ENCODE measurements at places on chromosomes 4 and X.

- no peak for DNase-seq
These were observed 3.9 kb downstream of the KLHL8 start for GRCh38 chr4:87216469-87216868.

DNA sequence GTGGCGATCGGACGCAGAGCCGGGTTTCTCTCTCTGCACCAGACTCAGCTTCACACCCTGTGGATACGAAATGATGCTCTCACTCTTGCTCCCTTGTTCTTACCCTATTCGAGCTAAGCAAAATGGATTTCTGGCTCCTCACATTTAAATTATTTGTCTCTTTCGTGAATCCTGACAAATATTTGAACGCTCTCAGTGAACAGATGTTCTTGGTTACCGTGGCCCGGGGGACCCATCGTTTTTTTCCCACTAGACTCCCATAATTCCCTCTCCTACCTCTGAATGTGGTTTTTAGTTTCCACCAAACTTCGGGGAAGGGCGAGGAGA, 630 bp downstream of the SMARCA5 start:
- no peak for DNase-seq

- DNase-seq: no peak
These were observed 725.0 kb downstream of the CCSER1 start for GRCh38 chr4:90852237-90852636.

DNA sequence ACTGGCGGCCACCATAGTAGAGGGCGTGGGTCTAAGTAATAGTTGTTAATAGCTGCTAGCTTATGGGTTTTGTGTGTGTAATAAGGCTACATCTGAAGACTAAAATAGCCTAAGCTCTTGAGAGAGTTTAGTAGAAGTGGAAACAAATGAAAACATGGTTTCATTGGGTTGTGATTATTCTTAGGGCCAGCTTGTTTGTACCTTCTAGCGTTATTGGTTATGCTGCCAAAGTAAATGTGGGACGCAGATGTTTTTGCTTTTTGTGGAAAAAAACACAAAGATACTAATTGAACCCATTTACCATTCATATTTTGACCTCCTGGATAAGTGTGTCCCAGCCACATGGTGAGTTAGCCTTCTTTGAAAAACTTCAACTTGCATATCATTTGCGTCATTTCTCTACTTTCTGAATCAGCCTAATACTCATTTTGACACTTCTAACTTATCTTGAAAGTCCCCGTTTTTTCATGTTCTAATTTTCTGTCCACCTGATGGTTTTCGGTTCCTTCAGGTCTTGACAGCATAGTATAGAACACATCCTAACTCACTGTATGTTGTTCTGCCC, 305.3 kb downstream of the FRMPD4 start:
- no peak for DNase-seq

- DNase-seq: no peak
These were observed 127.5 kb upstream of the NRK start for GRCh38 chrX:105694839-105695238.

- no peak for DNase-seq
These were observed 435.8 kb downstream of the SPRY1 start for GRCh38 chr4:123832173-123833026.

GRCh38 chrX:150446995-150447394, 83.9 kb downstream of the MAMLD1 start:
- DNase-seq: no peak

DNA sequence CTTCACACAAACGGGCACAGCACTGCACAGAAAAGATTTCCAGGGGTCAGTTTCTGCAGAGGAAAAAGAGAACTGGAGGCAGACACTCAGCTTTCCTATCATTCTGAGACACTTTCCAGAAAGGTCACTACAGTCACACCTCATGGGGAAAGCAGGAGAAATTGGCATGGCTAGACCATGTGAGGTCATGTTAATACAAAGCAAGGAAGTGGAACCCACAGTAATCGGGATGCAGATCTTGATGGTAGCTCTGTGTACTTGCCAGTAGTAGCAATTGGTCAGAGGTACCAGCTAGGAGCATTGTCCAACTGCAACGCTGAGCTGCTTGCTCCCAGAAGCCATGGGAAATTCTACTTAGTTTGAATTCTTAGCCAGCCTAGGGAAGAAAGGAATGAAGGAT, 255.3 kb upstream of the PCDH10 start:
- DNase-seq: no peak

- no peak for DNase-seq
These were observed 20.6 kb downstream of the MAGEC1 start for GRCh38 chrX:141924293-141924692.

GRCh38 chrX:154525606-154526490, 9.8 kb upstream of the FAM3A start:
- no peak for DNase-seq

- DNase-seq: no peak
These were observed 50.0 kb downstream of the CYTL1 start for GRCh38 chr4:4969298-4969697.

DNA sequence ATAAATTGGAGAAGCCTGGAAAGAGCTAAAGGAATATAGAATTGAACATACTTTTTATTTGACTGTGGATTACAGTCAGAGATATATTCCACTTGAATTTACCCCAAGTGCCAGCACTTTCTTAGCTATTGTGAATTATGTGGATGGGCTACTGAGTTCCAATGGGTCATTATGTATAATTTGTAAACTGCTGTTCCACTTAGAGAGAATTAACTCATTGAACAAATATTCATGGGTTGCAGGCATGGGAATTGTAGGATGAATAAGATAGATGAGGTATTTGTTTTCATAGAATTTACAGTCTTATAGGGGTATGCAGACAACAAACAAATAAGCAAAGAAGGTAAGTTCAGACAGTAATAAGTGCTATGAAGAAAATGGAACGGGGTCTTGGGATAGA, 195.7 kb downstream of the SHROOM3 start:
- DNase-seq: no peak

- no peak for DNase-seq
These were observed 713.7 kb upstream of the TENM3 start for GRCh38 chr4:181529537-181529936.

- DNase-seq: no peak
These were observed 337.7 kb upstream of the CTSO start for GRCh38 chr4:156291317-156291716.

All from activated CD8-positive, alpha-beta T cell treated with anti-CD3 and anti-CD28 coated beads for 36 hours (primary cell).